Stimulated activated CD4-positive, alpha-beta T cell treated with anti-CD3 and anti-CD28 coated beads, Interleukin-1b, Interleukin-23, amount 100 ng/mL, for 4 hours (primary cell): ENCODE measurements at places on chromosomes 12 and 14.

- no peak for DNase-seq
Measured at GRCh38 chr12:122368361-122369073, 54.0 kb downstream of the CLIP1 start.

GRCh38 chr14:25001156-25001555 lies 48.8 kb downstream of the STXBP6 start:
- no peak for DNase-seq

DNA sequence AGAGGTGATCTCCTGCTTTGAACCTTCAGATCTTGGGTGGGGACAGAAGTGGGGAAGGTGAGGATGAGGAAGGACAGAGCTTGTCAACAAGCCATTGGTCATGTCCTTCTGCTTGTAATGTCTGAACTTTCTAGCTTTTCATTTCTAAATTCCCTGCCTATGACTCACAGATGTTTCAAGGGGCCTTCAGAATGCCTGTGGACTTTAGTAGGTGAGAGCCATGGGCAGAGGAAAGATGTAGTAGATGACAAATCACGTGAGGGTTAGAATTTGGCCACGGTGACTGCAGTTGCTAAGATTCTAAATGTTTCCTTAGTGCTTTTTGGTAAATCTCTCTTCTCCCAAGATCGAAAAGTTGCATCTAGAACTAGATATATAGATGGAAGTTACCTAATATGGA lies 18.7 kb upstream of the CREBL2 start:
- no peak for DNase-seq

DNA sequence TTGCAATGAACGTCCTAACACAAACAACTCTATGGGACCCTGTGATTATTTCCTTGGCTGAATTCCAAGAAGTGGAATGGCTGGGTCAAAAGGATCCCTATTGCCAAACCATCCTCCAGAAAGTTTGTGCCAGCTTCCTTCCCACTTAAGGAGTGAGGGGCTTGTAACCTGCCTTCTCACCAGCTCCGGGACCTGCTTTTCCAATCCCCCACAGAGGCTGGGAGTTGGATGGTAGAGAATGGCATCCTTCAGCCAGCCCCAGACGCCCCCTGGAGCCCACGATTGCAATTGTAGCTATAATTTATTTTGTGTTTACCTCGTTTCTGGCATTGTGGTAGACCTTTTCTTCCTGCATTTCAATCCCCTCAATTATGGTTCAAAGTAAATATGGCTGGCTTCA lies 9.7 kb upstream of the ZDHHC22 start:
- peak; percentile 5 for DNase-seq

DNA sequence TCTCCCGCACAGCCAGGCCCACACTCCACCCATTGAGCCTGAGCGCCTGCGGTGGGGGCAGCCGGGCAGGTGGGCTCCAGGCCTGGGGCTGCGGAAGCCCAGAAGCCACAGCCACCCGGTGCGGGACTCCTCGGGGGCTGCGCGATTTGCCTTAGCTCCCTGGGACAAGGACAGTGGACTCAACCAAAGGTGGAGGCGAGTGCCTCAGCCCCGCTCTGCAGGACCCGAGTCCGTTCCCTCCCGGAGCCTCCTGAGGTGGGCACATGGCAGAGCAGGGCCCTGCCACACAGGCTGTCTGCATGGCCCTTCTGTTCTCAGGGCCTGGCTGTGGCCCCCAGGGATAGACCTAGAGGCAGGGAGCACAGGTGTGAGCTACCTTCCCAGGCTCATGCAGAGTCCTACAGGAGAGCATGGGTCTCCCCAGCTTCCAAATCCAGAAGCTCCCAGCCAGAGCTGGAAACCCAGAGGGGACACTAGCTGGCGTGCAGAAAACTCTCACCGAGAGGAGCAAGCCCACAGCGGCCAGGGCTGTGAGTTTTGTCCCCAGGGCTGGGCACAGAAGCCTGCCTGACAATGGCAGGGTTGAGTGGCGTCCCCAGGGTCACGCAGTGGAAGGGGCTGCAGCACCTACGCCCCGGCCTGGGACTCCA lies 22.2 kb upstream of the LRTM2 start:
- no peak for DNase-seq

- no peak for DNase-seq
Measured at GRCh38 chr12:121388421-121388981, 11.4 kb upstream of the RNF34 start.

DNA sequence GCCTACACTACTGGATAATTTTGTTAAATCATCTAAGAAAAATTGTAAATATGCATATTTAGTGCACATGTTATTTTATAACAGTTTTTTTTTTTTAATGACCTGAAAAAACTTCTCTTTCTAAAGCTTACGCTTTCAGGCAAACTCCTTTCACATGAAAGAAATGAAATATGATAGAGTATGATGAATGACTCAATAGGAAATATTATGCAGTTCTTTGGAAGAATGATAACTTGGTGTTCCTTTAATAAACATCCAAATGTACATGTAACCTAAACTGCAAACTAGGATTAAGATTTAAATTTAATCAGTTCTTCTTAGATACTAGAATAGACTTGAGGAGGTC lies 136.6 kb downstream of the FGD4 start:
- no peak for DNase-seq

GRCh38 chr14:51821822-51822221 lies 38.6 kb upstream of the GNG2 start:
- no peak for DNase-seq

DNA sequence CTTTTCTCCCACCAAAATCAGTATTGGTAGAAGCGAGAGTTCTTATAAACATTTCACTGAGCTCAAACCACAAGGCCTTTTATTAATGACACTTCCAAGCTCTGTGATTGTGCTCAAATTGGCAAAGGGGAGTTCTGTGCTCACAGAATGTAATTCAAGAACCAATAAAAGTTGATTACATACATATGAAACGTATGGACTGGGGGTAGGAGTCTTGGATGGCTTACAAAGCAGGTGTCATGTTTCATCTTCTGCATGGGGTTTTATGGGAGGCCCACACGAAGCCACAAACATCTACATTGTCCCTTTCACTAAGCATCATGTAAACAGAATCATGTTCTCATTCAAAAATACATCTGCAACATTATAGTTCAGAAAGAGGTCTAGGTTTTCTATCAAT lies 828.3 kb downstream of the VRK1 start:
- no peak for DNase-seq

- DNase-seq = no peak
Measured at GRCh38 chr14:32559590-32559989, 230.5 kb downstream of the AKAP6 start.

GRCh38 chr12:111256629-111257434 lies 112.1 kb downstream of the PHETA1 start:
- DNase-seq = no peak

DNA sequence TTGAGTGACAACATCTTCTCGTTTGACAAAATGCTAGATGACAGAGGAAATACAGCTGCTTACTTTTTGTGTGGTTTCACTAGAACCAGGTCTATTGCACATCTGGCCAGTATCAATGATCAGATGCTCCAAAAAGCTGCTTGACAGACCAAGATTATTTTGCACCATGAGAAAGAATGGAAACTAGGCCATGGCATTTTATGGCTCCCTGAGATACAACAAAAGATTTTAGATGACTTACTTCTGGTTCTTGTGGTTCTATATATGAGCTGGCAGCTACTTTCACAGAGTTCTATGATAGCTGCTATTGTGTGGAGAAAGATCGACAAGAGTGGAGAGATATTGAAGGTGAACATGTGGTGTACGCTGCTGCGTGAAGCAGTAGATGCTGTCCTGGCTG lies 25.9 kb upstream of the PPFIBP1 start:
- no peak for DNase-seq

DNA sequence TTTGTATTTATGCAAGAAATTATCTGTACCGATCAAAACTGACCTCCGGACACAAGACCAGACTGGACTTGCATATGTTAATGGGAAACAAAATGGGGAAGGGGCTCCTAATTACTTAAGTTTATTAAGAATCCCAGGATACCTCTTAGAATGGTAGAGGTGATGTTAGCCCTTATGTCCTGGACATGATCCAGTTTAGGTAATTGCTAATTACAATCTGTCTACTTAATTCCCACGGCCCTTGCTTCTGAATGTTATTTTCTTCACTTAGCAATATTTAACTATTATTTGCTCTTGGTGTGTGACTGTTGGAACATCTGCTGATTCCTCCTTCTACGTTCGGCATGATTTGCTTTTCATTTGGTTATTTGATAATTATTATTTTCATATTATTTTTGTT lies 644.0 kb downstream of the DIO2 start:
- DNase-seq = no peak

- no peak for DNase-seq
Measured at GRCh38 chr12:10194160-10194670, 15.4 kb downstream of the TMEM52B start.

DNA sequence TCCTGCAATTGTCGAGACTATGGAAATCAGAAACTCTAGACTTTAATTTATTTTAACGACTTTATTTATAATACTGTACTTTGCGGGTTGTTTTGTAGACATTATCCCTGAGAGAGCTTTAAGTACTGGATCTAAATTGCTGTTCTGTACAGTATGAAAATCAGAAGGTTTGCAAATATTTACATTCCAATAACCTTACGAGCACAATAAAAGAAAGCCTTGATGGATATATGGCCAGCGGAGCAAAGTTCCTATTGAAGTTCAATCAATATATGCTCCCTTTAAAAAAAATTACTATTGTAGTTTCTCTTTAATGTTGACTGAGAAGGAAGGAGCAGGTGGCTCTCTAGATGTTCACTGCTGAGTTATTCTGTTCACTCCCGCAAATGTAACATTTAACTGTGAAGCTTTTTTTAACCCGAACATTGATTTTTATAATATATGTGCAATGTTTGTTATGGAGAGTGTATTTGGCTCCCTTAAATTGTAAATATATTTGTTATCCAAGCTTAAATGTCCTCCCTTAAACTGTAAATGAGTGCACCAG lies 235.3 kb downstream of the PLCZ1 start:
- DNase-seq = no peak

GRCh38 chr12:38744041-38744440 lies 161.3 kb downstream of the CPNE8 start:
- DNase-seq = no peak

- no peak for DNase-seq
Measured at GRCh38 chr14:56811593-56812363, 1.5 kb upstream of the OTX2 start.

GRCh38 chr14:91229743-91230200 lies 14.7 kb downstream of the GPR68 start:
- DNase-seq = peak; percentile 33

GRCh38 chr12:132317233-132317938 lies 12.0 kb downstream of the GALNT9 start:
- DNase-seq = no peak

DNA sequence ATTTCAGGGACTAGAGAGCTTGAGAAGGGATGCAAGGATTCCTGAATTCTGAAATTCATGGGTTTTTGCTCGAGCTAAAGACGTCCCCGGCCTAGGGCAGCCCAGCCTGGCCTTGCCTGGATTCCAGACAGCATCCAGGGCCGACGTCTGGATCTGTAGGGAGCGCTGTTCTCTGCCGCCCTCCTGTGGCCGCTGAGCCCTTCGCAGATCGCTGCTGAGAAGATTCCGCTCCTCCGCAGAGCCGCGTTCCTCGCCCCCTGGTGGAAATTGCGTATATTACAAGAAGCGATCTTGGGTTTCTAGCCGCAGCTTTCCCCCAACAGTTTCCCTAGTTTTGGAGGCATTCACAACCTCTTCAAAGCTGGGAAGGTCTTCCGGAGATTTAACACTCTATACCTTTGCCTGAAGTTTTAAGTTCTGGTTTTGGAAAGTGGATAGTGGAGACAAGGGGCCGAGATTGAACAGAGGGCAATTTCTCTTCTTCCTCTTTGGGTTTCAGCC lies 5.1 kb downstream of the CISTR start:
- peak; percentile 78 for DNase-seq
